ENCODE measurements at places on chromosomes 6 and 20.

DNA sequence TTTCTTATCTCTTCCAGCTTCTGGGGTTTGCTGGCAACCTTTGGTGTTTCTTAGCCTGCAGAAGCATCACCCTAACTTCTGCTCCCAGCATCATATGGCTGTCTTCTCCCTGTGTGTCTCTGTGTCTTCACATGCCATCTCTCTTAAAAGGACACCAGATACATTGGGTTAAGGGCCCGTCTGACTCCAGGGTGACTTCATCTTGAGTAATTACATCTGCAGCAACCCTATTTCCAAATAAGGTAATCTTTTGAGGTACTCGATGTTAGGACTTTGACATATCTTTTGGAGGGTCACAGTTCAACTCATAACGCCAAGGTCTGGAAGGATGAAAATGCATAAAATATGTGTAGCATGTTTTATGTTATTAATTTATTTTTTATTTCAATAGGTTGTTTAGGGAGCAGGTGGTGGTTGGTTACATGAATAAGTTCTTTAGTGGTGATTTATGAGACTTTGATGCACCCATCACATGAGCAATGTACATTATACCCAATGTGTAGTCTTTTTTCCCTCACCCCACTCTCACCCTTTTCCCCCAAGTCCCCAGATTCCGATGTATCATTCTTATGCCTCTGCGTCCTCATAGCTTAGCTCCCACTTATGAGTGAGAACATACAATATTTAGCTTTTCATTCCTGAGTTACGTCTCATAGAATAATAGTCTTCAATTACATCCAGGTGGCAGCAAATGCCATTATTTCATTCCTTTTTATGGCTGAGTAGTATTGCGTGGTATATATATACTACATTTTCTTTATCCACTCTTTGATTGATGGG is 131.1 kb downstream of the TBXT start:
- no peak for DNase-seq

DNA sequence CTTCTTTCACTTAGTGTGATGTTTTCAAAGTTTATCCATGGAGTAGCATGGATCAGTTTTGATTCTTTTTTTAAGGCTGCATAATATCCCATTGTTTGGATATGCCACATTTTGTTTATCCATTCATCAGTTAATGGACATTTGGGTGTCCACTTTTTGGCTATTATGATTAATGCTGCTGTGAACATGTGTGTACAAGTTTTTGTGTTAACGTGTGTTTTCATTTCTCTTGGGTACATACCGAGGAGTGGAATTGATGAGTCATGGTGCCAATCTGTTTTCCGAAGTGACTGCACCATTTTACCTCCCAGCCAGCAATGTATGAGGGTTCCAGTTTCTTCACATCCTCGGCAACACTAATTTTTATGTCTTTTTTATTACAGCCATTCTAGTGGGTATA is 78.4 kb upstream of the CCDC28A start:
- no peak for DNase-seq

- DNase-seq: peak; percentile 71
Observed at GRCh38 chr6:87102151-87102621, 7.3 kb upstream of the CGA start.

- DNase-seq: peak; percentile 81
Observed at GRCh38 chr6:31736021-31736767, at the start of gene CLIC1. CLIC1 (minus strand) TSS chr6:31736530; CDS start chr6:31736300, 230 bp downstream.

GRCh38 chr6:18493382-18493891 is 106.3 kb downstream of the RNF144B start:
- no peak for DNase-seq

GRCh38 chr6:2554651-2555260 is 196.0 kb downstream of the MYLK4 start:
- no peak for DNase-seq

GRCh38 chr6:143842461-143842901 is 657 bp upstream of the LTV1 start:
- DNase-seq: no peak

DNA sequence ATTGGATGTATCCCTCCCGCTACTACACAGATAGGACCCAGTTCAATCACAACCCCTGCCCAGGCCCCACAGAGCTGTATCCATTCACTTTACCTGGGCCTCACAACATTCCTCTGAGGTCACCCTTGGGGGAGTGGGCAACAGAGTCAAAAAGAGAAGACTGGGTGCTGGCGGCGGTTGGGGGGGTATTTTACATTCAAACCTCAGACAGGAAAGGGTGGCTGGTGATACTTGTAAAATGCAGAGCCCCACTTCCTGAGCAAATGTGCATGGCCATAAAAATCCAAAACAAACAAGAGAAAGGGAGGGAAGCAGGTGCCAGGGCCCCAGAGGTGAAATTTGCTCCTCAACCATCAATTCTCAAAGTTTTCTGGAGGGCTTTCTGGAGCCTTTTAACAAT is 3.5 kb downstream of the LRFN2 start:
- DNase-seq: no peak

GRCh38 chr6:44229376-44230033 is 6.1 kb downstream of the SLC29A1 start:
- no peak for DNase-seq

DNA sequence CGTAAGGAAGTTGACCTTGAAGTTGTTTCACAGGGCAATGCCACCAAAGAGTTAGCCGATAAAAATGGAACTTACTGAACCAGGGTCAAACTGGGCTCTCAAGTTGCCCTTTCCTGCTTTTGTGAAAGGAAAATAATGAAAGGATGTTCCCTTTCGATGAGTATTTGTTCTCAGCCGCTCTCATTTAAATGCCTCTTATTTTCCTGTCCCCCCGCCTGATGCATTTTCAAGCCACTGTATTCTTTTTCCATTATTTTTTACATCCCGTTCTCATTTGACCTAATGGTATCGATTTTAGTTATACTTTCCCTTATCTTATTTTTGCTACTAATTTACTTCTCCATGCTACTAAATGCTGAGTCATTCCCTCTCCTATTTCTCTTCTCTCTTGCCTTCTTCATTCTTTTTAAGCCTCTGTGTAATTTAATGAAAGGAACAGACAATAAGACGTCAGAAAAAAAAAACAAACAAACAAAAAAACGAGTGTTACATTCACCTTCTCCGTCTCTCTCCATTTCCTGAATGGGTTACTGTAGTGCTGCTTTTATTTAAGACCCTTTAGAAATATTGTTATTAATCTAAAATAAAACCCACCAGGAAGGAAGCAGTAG is 655 bp upstream of the NDUFAF4 start:
- peak; percentile 66 for DNase-seq

GRCh38 chr6:1130709-1131108 is 181.2 kb upstream of the FOXQ1 start:
- DNase-seq: no peak

- DNase-seq: no peak
Observed at GRCh38 chr6:153816366-153816765, 222.7 kb upstream of the OPRM1 start.

DNA sequence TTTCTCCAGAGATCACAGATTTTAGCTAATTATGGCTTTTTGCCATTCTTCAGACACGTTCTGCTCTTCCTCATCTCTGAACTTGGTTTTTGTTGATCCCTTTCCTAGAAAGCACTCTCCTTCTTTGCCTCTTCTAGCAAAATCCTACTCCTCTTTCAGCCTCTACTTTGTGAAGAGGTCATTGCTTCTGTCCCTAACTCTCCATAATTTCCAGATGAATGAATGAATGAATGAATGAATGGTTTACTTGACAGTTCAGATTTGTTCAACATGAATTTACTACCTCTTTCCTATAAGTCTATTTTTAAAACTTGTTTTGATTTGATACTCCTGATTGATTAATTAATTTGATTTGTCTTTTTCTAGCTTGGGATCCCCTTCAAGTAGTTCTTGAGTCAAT is 94.0 kb upstream of the IFNGR1 start:
- no peak for DNase-seq

- no peak for DNase-seq
Observed at GRCh38 chr6:16472349-16473069, 234.1 kb downstream of the GMPR start.

DNA sequence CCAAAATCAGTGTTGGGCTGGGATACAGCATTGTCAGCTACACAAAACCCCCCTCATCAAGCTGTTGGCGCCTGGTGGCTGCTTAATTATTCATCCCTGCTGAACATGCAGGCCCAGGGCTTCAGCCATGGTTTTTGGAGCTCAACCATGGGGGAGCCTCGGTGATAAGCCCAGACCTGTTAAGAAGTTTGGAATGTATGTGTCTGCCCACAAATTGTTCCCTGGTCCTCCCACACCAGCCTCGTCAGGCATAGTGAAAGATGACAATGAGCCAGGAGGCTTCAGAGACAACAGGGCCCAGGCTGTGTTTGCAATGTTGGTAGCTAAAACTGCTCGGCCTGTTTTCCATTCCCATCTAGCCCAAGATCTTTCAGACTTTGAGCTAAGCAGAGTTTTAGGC is 34.8 kb upstream of the SIRPA start:
- DNase-seq: no peak

GRCh38 chr20:18609741-18610140 is 21.9 kb downstream of the DTD1 start:
- no peak for DNase-seq

DNA sequence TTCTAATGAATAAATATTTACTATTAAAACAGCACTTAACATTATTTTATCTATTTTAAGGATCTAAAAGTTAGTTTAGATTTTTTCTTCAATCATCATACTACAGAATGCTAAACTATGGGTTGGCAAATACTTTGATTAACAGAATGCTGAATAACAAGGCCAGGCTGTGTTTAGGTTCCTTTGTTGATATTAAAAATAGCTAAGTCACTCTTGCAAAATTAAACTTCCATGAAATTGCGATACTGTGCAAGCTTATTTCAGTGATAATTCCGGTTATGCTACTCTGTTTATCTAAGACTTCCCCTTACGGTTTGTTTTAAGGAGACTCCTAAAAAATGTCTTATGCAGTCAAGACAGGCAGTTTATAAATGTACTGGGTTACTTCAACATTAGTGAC is 2.8 kb downstream of the RNF24 start:
- no peak for DNase-seq

DNA sequence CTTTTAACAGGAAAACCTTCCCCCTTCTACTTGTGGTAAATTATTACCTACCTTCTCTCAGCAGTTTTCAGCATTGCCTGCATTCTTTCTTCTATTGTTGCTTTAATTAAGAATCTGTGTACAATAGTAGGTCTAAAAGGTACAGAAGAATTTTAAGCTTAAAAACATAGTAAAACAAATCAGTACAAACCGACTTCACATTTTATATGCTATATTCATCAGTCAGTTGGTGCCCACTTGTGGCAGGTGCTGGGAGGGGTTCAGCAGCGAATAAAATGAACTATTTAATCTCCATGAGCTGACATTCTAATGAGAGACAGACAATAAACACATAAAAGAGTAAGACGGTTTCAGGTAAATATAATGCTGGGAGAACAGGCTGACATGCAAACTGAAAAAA is 73.4 kb upstream of the FBXO30 start:
- DNase-seq: no peak

GRCh38 chr6:159085396-159085895 is 40.7 kb upstream of the TAGAP start:
- DNase-seq: no peak

GRCh38 chr20:9359561-9360308 is 154.7 kb upstream of the LAMP5 start:
- DNase-seq: peak; percentile 67

DNA sequence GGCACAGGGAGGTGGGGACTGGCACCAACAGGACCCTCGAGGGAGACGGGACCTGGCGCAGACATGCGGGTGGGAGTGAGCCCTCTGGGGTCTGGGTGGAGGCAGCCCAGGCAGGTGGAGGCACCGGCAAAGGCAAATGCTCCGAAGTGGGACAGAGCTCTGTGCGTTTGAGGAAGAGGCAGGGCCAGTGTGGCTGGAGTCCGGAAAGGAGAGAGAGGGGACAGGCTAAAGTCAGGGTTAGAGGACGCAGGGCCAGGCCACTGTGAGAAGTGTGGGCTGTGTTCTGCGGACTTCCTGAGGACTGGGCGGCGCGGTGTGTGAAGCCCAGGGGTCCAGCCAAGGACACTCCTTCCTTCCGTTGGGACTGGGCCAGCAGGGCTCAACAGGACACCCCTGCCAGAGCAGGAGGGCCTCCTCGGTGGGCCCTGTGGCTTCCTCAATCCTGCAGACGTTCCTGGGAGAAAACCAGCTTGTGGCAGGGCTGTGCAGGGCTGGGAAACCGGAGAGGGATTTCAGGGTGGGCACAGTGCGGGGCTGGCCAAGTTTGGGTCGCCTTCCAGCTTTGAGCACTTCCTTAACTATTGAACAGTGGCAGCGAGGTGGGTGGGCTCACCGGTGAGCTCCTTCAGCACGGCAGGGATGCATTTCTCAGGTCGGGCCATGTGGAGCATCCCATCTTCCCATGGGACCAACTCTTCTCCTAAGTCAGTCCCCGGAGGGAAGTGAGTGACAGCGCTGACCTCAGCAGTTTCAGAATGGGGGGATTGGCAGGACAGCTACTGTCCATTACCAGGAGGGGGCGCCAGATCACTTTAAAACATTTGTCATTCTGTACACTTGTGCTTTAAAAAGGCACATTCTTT is 22.5 kb downstream of the MOCS3 start:
- DNase-seq: peak; percentile 11

DNA sequence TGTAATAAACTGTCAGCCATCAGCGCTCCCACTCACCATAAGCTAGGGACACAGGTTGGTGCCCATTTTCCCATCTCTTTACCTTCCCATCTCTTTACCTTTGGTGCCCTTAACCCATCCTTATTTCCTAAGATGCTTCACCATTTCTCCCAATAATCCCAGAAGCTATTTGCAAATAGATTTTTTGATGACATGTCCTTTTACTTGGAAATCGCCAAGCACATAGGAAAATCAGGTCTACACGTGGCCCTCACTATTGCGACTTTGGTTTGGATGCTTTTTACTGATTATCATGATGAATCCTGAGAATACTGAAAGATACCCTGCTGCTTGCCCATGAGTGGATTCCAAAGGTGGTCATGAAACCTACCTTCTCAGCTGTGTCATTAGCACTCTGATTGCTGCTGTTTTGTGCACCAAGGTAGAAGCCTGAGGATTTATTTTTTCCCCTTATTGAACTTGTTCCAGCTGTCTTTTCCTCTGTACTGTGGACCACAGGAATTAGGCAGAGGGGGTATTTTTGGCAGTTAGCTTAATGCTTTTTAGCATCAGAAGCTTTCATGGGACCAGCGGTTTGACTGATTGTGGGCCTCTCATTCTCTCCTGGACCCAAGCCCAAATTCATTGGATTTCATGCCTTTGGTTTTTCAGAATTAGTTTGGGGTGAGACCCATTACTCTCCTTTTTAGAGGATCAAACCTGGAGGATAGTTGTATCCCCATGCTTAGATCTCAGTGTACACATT is 229.6 kb upstream of the RIN2 start:
- no peak for DNase-seq

GRCh38 chr6:146981981-146982380 is 222.2 kb upstream of the STXBP5 start:
- peak; percentile 35 for DNase-seq

GRCh38 chr6:25058441-25058840 is 122.7 kb upstream of the RIPOR2 start:
- no peak for DNase-seq

- peak; percentile 64 for DNase-seq
Observed at GRCh38 chr20:21571841-21572690, 58.2 kb upstream of the NKX2-2 start.

GRCh38 chr6:18306977-18307376 is 42.6 kb upstream of the DEK start:
- no peak for DNase-seq

- DNase-seq: no peak
Observed at GRCh38 chr20:35630636-35631035, 15.0 kb downstream of the SPAG4 start.

GRCh38 chr6:25042984-25043725 is 107.4 kb upstream of the RIPOR2 start:
- DNase-seq: no peak

GRCh38 chr6:1786455-1787453 is 177.0 kb downstream of the FOXC1 start:
- DNase-seq: no peak

Measured in NCI-H748 treated with DMSO at 0.1 percent for 48 hours (cell line).